ENCODE measurements at places on chromosomes 2 and 18. TPM values are rescaled to one million over a fixed set of nuclear protein-coding genes. Genes with fewer than 3 reads are reported as not detected.
A peak's percentile ranks its signal among the peaks of the same experiment; 100 is the strongest.

- DNase-seq: no peak
These were observed 12.2 kb downstream of the MYOM1 start for GRCh38 chr18:3207565-3207964.

GRCh38 chr2:169694894-169695260 is 608 bp downstream of the PHOSPHO2 start:
- no peak for DNase-seq

GRCh38 chr18:5519448-5520298 is 24.1 kb downstream of the EPB41L3 start:
- peak; percentile 58 for DNase-seq

DNA sequence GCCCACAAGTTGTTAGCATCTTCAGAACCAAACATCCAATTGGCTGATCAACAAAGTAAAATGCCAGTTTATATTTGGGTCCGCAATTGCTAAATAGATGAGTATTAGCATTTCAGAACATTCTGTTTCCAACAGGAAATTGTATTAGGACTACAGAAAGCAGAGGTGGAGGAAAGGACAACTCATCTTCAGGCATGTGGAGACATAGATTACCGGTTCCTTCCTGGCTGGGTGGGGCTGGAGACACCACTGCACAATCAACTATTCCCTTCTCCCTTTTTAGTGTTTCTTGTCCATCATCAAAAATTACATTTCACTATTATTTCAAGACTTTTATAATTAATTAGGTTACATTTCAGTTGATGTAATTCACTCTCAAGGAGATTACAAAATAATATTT is 83.8 kb downstream of the ADAM23 start:
- no peak for DNase-seq

SAG gene
- polyA plus RNA-seq: 0.07 TPM

ABCG8 gene
- 0.13 TPM for polyA plus RNA-seq

GRCh38 chr2:54360055-54360792 is 95.9 kb upstream of the SPTBN1 start:
- DNase-seq: peak; percentile 94

- DNase-seq: peak; percentile 38
These were observed 145.3 kb downstream of the NCKAP5 start for GRCh38 chr2:133422931-133423351.

PRSS56 gene
- polyA plus RNA-seq: 2.5 TPM

GRCh38 chr2:162484551-162484950 is 140.6 kb downstream of the GCA start:
- DNase-seq: no peak

- peak; percentile 91 for DNase-seq
These were observed 9.8 kb downstream of the TUBB6 start for GRCh38 chr18:12317664-12318333.

GRCh38 chr2:127574656-127575055 is 39.2 kb downstream of the MYO7B start:
- DNase-seq: no peak

MEIS1 gene
- 4.5 TPM for polyA plus RNA-seq

- DNase-seq: no peak
These were observed 84.7 kb upstream of the LRATD1 start for GRCh38 chr2:14547830-14548229.

GRCh38 chr2:62257466-62257865 is 61.6 kb downstream of the B3GNT2 start:
- no peak for DNase-seq

CYTIP gene
- 0.45 TPM for polyA plus RNA-seq

DNA sequence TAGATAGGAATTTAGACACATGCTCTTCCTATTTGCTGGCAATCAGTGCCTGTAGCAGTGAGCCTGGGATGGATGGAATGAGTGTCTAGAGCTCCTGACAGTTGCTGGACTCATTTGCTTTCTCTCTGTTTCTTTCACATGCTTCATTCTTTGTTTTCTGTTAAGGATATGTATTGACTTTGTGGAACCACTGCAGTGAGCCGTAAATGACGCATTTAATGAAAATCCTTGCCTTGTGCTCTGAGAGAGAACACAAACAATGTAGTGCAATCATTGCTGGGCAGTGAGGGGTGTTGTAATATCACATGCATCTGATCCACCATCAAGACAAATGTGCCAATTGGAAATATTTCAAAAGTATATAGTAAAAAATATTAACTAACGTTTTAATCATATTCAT is 25.2 kb upstream of the CDH20 start:
- no peak for DNase-seq

- DNase-seq: no peak
These were observed 20.7 kb upstream of the PLB1 start for GRCh38 chr2:28475088-28475595.

DNA sequence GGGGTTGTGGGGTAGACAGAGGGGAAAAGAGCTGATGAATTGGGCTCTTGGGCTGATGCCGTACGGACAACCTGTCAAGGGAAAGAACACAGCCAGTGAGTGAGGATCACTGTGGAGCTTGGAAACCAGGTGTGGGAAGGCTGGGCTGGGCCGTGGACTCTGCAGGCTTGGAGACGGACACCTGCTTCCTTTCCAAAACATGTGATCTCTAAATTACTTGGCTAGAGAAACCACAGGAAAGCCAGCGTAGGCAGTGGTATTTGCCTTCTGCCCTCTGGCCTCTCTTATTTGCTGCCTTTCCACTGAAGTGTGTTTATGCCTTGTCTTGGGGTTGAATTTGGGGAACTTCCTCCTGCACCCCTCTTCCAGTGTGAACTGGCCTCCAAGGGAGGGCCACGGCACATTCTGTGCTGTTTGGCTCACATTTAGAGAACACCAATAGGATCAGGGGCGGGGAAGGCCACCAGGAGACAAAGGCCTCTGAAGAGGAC is 267.7 kb downstream of the PRKCE start:
- DNase-seq: no peak

M1AP gene
- not detected for polyA plus RNA-seq

SPC25 gene
- 11.2 TPM for polyA plus RNA-seq

- no peak for DNase-seq
These were observed 8.5 kb upstream of the AGAP1 start for GRCh38 chr2:235485362-235485761.

UGT1A8 gene
- polyA plus RNA-seq: not detected

GRCh38 chr2:74548900-74549826 is 4.6 kb downstream of the LOXL3 start:
- peak; percentile 87 for DNase-seq

DNA sequence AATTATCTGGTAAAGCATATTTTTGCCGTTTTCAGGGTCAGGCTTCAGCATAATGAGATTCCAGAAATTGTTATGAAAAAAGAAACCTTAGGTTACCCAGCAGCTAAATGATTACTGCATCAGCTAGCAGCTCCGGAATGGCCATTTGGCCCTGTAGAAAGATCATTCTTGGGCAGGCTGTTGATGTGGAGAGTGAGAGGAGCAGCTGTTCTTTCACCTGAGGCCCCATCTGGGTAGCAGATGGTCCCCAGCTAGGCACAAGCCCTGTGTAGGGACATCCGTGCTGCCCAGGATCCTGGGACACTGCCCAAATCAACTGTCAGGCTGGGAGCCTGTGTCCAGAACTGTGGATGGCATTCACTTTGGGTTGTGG is 61.8 kb downstream of the NEDD4L start:
- peak; percentile 11 for DNase-seq

DNA sequence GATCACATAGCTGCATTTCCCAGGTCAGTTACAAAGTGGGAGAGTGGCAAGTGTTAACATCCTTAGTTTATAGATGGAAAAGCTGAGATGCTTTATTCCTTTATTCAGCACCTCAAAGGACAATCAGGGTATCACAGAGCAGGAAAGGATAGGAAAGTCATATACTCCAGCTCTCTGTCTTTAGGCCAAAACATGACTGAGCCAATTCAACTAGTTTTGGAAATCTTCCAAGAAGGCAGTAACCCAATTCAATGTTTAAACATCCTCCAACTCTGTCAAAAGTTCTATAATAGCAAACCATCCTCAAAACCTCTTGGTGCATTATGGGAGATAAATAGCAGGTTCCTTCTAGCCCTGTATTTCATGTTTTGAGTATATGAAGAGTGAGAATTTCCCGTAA is 25.2 kb downstream of the CASP8 start:
- no peak for DNase-seq

GRCh38 chr2:30373881-30374302 is 73.2 kb upstream of the LCLAT1 start:
- DNase-seq: peak; percentile 56

- DNase-seq: no peak
These were observed 86.7 kb downstream of the PLB1 start for GRCh38 chr2:28582595-28582994.

DNA sequence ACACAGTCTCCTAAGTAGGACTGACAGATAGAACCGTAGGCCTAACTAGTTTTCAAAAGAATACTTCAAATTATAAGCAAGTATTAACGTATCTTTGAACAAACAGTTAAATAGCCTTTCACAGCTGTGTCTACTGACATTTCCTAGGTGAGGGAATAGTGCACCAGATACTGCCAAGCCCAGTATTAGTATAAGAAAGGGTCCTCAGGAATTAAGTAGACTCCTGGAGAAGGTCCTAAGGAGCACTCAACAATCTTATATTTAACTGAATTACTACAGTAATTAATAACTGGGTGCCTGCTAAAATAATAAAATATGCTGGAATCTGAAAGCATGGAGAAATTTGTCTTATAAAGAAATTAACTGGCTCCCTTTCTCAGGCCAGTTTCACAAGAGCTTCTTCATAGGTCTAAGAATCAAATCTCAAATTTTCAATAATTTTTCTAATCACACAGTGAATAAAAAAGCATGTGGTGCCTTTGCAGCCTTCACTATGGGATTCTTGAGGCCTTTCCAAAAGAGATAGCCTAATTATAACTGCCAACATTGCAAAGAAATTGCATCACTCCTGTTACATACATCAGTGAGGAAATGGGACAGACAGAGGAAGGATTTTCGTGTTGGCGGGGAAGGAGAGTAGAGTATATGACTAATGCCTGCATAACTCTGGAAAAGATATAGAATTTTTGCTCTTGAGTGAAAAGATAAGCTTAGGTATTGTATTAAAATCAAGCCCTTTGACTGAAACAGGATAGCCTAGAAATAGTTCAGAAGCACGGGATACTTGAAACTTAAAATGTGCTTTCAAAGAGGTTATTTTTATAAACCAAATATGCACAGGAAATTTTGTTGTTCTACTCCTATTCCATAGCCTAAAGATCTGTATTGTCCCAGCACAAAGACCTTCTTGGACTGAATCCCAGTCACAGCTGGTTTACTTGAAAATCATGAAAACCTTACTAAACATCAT is 228.6 kb upstream of the STK17B start:
- DNase-seq: peak; percentile 92

INHA gene
- polyA plus RNA-seq: 0.84 TPM

DNA sequence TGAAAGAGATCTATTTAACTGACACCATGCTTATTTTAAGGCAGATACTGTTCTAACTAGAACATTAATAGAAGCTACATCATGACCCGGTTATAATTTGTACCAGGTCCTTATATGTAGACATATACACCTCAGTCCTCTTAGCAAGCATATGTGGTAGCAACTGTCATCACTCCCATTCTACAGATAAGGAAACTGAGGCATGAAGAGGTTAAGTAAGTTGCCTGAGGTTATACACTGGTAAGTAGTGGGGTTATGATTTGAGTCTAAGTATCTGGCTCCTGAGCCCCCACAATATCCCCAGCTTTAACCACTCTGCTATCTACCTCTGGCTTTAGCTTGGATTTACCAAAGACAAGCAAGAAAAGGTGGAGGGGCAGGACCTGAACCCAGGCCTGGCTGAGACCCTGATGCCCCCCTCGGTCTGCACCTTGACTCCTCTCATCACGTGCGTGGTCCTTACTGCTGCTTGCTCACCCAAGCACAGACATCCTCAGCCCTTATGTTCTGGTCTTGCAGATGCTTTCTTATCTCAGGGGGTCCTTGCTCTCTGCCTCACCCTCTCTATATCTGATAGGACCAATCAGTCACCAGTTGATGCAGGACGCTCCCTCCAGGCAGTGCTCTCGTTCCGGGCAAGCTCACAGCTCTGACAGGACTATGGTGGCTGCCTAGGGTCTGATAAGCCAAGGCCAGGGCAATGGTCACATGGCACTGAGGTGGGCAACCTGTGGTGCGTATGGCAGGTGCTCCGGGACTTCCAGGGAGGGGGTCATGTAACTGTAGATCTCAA is 4.0 kb downstream of the DYSF start:
- DNase-seq: no peak

CD28 gene
- polyA plus RNA-seq: 5.6 TPM

CTIF gene
- polyA plus RNA-seq: 32.5 TPM

DNA sequence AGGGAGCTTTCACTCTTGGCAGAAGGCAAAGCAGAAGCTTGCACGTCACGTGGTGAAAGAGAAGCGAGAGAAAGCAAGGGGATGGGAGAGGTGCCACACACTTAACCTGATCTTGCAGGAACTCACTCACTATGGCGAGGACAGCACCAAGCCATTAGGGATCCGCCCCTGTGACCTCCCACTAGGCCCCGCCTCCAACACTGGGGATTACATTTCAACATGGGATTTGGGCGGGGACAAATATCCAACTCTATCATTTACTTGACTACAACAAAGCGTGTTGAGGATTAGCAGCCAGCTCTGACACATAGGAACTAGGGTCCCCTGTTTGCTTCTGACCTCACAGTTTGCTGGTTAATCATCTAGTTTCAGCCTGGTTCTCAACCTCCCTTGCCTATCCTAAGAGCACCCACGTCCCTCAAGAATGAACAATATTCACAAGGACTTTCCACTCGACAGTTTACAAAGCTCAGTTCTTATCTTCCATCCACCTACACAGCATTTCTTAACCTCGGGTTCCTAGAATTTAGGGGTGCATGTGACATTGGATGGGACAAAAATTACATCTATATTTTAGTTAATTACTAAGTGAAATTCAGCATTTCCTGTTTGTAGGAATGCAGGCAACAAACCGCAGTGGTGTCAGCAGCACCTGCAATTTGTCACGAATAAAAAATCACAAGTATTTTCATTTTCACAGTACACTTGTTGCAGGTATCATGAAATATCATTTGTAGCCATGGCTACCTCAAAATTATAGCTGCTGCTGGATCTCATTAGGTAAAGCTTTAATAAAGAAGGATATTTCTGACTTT is 36.0 kb downstream of the LBH start:
- DNase-seq: no peak

CRYGC gene
- polyA plus RNA-seq: not detected

GRCh38 chr18:76621782-76622495 is 126.9 kb upstream of the ZNF516 start:
- DNase-seq: peak; percentile 30

DNA sequence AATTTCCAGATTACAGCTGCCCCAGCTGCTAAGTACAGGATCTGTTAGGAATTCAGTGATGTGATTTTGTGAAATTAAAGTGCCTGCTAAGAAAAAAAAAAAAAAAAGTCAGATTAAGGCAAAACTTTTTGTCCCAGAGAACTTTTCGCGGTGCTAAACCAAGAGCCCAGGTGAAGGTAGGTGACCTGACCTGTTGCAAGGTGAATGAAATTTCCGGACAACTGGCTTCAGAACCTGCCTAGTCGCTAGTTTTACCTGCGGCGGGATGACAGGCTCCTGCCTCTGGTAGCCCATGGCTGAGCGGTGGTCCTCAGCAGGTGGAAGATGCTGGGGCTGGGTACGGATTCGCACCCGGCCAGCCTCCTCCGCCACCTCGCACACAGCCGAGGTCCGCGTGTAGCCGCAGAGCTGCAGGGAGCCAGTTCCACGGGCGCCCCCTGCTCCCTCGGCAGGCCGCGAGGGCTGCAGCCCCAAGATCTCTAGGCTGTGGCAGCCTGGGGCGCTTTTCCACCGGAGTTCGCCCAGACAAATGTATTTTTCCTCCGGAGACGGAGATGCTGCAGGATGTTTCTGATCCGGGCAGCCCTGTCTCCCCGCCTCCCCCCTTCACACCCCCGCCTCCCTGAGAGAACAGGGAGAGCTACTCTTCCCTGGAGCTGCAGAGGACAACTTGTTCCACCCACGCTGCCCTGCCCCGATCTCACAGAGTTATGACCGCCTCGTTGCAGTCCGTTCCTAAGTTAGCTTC is at the start of gene SLC38A11:
Gene SLC38A11 (minus strand): TSS at position 572 of the 748 bp plus-strand sequence. CDS start 278 bp downstream, at position 294.
- no peak for DNase-seq
